ENCODE measurements at places on chromosomes 6 and 20. TPM values are rescaled to one million over a fixed set of nuclear protein-coding genes. Genes with fewer than 3 reads are reported as not detected.

The PSORS1C2 gene
- total RNA-seq = not detected

The FAM217A gene
- total RNA-seq = not detected

The NELFE gene
- total RNA-seq = 52.0 TPM

The ZNF831 gene
- 0.57 TPM for total RNA-seq

The HTR1E gene
- total RNA-seq = not detected

DNA sequence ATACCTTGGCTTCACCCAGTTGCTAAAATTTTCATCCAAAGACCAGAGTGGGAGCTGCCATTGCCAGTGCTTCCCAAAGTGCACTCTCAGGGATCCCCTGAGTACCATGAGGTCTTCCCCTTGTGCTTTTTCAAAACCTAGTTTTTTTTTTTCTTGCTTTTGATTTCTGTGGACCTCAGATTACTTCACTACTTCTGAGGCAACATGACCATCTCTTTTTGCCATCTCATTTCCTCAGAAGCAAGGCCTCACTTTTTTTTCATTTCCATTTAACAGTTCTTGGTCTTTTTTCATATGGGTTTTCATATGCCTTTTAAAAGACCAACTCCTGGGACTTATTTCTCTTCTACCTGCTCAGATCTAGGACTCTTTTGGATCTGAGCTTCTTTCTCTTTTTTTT lies 64.1 kb upstream of the MMS22L start:
- DNase-seq = no peak

- peak; percentile 65 for DNase-seq
These were observed 262.1 kb downstream of the DLL1 start for GRCh38 chr6:170028629-170029345.

DNA sequence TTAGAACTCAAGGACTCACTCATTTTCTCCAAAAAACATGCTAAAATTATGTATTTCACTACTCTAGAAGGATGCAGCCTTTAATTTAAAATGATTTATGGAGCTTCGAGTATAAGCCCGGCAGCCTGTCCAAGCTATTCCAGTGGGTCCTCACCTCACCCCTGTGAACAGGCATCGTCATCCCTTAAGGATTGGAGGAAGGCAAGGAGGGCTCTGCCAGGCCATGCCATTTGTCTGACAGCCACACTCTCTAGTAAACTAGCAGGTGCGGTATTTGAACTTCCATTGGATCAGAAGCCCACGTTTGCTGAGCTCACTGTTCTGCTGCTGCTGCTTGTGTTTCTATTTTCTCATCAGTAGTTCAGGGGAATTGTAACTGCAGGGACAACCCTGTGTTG lies 39.8 kb upstream of the NAA20 start:
- DNase-seq = no peak

DNA sequence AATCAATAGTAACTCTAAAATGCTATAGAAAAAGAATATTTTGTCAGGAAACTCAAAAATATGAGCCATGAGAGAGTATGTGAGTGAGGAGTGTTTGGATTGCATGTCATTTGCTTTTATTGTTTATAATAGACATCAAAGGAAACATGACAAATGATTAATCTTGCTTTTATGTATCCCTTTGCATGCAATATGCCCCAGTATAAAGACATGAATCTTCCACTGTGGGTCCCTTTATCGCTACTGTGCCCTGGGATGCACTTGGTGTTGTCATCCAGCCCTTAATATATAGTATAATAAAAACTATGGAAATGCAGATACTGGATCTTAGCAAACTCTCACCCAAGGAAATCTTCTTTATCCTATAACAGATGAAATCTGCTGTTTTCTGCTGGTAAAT lies 77.3 kb downstream of the LAMA4 start:
- no peak for DNase-seq

All from posterior vena cava (tissue), 2 donors.